ENCODE measurements at places on chromosomes 2 and 18.

GRCh38 chr2:25405611-25406295, 64.0 kb upstream of the DNMT3A start:
- no peak overlapping the region for H3K4me3 ChIP-seq
- no peak for DNase-seq
- no peaks in the 10 kb centered on the region for H3K27me3 ChIP-seq
- H3K27ac ChIP-seq = no peak overlapping the region
- H3K4me1 ChIP-seq = no peaks in the 10 kb centered on the region

DNA sequence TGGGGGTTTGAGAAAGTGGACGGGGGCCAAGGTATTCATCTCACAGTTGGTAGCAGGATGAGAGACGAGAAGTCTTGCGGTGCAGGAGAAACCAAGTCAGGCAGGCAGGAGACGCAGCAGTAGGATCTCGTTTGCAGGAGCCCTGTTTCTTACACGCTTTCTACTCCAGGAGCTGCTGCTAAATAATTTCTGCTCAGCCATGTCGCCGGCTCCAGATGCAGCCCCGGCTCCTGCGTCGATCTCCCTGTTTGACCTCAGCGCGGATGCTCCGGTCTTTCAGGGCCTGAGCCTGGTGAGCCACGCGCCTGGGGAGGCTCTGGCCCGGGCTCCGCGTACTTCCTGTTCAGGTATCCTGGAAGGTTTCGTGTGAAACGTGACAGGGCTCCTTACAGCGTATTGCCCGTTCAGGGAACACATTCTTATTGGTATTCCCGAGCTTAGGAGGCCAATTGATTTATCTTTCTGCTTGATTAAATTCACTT, 494 bp downstream of the ANKZF1 start:
- peak overlapping the region; percentile 93 for H3K27ac ChIP-seq
- peak overlapping the region; percentile 80 for H3K4me3 ChIP-seq
- no peaks in the 10 kb centered on the region for H3K27me3 ChIP-seq
- peaks cover 53% of the 10 kb centered on the region for H3K36me3 ChIP-seq
- no peak for DNase-seq
- H3K4me1 ChIP-seq = peaks cover 13% of the 10 kb centered on the region

- no peaks in the 10 kb centered on the region for H3K4me1 ChIP-seq
- H3K36me3 ChIP-seq = no peaks in the 10 kb centered on the region
- H3K4me3 ChIP-seq = no peak overlapping the region
- no peaks in the 10 kb centered on the region for H3K27me3 ChIP-seq
- H3K27ac ChIP-seq = no peak overlapping the region
Observed at GRCh38 chr2:22086726-22087125, 963.0 kb downstream of the TDRD15 start.

GRCh38 chr18:11553098-11553940, 56.1 kb upstream of the SLC35G4 start:
- H3K27me3 ChIP-seq = no peaks in the 10 kb centered on the region
- H3K4me3 ChIP-seq = no peak overlapping the region
- H3K4me1 ChIP-seq = no peaks in the 10 kb centered on the region
- no peak overlapping the region for H3K27ac ChIP-seq

DNA sequence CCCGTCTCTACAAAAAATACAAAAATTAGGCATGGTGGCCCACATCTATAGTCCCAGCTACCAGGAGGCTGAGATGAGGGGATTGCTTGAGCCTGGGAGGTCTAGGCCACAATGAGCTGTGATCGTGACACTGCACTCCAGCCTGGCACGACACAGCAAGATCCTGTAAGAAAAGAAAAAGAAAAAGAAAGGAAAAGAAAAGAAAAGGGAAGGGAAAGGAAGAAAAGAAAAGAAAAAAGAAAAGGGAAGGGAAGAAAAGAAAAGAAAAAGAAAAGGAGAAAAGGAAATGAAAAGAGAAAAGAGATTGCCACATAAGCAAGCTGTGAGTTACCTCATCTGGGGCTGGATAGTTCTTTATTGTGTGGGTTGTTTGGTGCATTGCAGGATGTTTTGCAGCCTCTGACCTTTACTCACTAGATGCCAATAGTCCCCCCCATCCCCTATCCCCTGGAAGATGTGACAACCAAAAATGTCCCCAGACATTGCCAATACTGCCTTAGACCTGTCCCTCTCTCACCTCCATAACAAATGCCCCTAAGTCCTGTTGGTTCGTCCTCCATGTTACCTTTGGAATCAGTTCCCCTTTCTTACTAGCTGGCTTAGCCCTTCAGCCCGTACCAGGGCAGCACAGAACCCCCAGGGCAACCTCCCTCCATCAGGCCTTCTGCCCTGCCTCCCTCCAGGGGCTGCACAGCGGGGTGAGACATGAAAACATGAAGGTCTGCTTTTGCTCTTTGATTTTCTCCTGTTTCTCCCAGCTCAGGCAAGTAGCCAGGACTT, 8.9 kb downstream of the ASPRV1 start:
- no peak for DNase-seq
- H3K27me3 ChIP-seq = no peaks in the 10 kb centered on the region
- H3K27ac ChIP-seq = no peak overlapping the region
- no peaks in the 10 kb centered on the region for H3K4me1 ChIP-seq
- no peaks in the 10 kb centered on the region for H3K36me3 ChIP-seq
- H3K4me3 ChIP-seq = no peak overlapping the region

- no peaks in the 10 kb centered on the region for H3K27me3 ChIP-seq
- no peak overlapping the region for H3K4me3 ChIP-seq
- H3K4me1 ChIP-seq = peaks cover 3% of the 10 kb centered on the region
- H3K27ac ChIP-seq = no peak overlapping the region
- DNase-seq = no peak
Observed at GRCh38 chr2:230589497-230590015, 123.1 kb upstream of the CAB39 start.

- H3K36me3 ChIP-seq = no peaks in the 10 kb centered on the region
- peaks cover 5% of the 10 kb centered on the region for H3K27me3 ChIP-seq
Observed at GRCh38 chr18:48022021-48022420, 91.6 kb upstream of the SMAD2 start.

DNA sequence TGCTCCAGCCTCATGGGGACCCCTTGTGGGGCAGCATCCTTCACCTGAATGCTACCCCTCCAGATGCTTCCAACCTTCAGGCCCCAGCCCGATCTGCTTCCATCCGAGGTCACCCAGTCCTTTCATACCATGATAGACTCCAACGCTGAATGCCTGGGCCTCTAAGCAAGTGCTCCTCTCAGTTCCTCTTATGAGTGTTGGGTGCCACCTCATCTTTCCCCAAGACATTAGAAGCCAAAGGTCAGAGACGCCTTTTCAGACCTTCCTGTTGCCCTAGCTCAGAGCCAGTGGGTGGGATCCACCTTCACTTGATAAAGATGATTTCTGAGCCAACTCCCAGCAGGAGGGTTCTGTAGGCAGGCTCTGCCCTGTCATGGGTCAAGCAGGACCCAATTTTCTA, 174.5 kb upstream of the MGAT5 start:
- no peaks in the 10 kb centered on the region for H3K27me3 ChIP-seq
- no peak overlapping the region for H3K4me3 ChIP-seq
- no peak for DNase-seq
- H3K4me1 ChIP-seq = no peaks in the 10 kb centered on the region

Measured in effector memory CD4-positive, alpha-beta T cell (primary cell).